HFF-Myc (cell line): ENCODE measurements at places on chromosomes 1 and 21.

GRCh38 chr1:159051436-159051835 is 25.1 kb downstream of the AIM2 start:
- DNase-seq: no peak

DNA sequence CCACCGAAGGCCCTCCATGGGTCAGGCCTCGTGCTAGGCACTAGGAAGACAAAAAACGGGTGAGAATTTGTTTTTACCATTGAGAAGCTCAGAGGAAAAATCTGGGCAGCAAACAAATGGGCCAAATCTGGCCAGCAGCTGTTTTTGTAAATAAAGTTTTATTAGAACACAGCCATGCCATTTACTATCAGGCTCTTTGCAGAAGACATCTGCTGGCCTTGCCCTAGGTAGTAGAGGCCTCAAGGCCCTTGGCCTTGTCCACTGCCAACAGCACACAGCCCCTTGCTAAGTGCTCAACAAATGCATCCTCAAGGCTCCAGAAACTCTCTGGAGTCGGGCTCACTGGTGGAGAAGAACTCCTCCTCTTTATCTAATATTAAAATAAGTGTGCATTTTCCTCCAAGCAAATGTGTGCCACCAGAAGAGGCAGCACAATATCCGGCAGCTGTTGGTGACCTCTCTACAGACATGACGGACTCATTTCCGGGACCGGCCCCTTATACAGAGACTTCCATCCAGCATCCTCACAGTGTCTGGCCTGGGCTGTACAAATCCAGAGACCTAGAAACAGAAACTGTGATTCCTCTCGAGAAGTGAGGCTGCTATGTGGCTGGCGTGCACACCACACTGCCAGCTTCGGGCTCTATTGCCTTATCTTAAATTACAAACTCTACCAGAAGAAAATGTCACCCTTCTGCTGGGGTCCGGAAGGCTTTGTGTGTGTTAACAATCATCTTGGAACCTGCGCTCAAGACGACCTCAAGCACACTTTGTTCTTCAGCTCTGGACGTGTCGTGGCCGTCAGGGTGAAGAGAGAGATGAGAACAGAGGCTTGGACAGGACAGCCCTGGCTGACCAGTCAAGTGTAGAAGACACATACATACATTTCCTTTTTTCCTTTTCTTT is 203.9 kb downstream of the TOMM20 start:
- DNase-seq: no peak

- no peak for DNase-seq
Observed at GRCh38 chr1:23483321-23484252, at the start of gene ASAP3. Gene ASAP3, minus strand, starts transcription at chr1:23484179. Its CDS starts 46 bp downstream, at chr1:23484133.

DNA sequence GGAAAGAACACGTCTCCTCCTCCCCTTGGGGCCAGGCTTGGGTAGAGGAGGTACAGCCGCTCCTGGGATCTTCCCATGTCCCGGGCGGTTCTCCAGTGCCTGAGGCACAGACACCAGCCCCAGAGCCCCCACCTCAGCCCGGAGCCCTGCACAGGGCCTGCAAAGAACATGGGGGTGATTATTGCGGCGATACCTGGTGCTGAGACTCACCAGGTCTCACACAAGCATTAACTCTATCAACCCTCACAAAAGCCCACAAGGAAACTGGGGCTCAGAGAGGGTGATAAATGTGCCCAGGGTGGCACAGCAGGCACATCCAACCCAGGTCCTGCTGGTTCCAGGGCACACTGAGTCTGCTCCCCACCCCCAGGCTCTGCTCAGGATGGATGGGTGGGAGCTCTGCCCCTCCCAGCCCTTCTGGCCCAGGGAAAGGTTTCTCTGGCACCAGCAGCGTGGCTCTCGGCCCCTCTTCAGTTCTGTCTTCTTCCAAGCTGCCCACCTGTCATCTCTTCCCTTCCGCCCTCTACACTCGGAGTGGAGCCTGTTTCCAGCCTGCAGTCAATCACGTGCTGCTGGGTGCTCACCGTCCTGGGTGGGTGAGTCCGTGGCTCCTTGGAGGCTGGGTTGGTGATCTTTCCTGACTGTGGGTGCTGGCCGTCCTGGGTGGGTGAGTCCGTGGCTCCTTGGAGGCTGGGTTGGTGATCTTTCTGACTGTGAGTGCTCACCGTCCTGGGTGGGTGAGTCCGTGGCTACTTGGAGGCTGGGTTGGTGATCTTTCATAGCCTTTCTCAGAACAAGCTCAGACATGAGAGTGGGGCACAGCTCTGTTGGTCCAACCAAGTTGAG is 53.6 kb upstream of the AJAP1 start:
- DNase-seq: no peak

DNA sequence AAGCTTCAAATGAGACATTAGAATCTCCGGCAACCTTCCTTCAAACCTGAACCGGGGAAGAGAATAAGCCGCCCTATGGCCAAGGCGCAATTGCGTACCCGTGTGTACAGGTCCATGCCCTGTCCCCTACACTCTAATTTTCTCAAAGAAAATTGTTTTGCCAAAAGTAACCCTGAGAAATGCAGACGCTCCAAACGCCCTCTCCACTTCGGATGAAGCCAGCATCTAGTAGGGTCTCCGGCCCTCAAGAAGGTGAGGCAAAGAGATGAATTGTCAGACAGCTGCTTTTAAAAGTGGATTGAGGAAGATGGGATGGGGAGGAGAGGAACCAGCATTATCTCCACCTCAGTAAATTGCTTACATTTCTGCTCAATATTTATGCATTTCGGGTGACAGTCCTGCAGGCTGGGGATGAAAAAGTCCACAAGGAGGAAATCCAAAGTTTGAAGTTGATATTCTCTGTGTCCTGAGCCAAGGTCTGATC is 630 bp upstream of the LHX9 start:
- DNase-seq: no peak

DNA sequence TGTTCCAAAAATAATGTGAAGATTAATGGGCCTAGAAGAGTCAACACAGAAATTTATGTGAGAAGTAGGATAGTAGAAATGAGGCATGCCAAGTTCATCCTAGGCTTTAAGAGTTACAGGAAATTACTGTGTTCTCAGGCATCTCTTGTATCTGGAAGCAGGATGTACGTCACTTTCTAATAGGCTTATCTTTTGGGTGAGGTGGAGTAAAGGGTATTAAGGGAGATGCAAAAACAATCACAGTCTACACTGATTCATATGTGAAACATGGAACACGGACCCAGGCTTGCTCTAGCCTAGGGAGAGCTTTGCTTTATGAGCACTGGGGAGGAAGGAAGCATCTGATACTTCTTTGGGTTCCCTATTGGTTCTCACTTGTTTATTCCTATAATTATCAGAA is 84.5 kb upstream of the RGS4 start:
- DNase-seq: no peak

DNA sequence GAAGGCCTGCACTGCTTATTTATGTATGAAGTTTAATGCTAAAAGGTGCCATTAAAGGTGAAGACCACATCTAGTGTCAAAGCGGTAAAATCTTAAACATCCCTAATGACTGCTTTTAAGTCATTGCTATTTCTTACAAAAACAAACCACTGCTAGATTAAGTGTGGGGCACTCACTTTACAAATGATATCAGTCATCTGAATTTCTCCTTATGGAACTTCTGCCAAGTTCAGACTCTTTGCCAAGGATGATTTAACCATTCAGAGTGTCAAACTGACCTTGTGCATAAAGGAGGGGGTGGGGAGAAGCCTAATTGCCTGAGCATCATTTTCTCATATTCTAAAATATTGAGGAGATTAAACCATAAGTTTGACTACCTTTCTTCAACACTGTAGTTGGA is 271.5 kb downstream of the TGFB2 start:
- no peak for DNase-seq

DNA sequence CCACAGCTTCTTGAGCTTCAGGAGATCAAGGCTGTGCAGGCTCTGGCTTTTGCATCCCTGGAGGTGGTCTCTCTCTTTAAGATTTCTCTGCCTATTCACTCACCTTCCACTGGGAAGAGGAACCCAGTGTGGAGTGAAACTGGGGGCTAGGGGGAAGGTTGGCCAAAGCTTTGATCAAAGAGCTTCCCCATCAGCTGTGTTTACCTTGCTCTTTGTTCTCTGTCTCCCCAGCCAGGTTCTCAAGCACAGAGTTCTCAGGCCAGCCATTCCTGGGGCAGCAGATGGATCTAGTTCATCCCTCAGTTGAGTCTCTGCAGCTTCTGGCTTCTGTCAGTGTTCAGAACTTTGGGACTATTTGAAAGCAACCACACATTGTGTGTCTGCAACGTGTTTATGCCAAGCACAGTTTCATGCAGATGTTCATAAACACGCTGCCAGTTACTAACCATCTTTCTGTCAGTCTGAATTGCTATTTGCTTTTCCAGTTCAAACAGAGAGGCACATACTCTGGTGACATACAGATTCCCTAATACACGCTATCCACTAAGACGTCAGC is 17.2 kb upstream of the MRPS14 start:
- no peak for DNase-seq

DNA sequence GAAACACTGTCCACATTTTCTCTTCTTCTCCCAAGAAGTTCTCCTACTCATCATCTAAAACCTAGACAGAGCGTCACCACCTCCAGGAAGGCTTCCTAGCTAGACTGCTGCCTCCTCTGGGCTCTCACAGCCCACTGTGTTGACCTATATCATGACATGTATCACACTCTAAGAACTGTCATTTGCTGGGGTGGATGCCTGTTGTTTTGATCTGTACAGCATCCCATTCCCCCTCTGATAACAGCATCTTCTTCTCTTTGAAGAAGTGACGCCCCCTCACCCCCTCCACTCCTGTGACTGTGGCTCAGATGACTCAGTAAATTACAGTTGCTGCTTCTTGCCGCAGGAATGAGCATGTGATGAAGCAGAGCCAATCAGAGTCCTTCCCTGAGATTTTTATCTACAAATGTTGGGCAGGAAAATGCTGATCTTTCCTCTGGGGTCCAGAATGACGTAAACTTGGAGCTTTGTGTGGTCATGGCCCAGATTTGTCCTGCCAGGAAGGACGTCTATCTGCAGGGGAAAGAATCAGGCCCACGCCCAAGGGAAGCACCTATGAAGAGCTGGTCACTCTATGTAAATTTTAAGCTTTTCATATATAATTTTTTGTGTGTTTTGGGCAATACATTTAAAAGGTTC is 28.0 kb upstream of the FOXO6 start:
- peak; percentile 36 for DNase-seq

DNA sequence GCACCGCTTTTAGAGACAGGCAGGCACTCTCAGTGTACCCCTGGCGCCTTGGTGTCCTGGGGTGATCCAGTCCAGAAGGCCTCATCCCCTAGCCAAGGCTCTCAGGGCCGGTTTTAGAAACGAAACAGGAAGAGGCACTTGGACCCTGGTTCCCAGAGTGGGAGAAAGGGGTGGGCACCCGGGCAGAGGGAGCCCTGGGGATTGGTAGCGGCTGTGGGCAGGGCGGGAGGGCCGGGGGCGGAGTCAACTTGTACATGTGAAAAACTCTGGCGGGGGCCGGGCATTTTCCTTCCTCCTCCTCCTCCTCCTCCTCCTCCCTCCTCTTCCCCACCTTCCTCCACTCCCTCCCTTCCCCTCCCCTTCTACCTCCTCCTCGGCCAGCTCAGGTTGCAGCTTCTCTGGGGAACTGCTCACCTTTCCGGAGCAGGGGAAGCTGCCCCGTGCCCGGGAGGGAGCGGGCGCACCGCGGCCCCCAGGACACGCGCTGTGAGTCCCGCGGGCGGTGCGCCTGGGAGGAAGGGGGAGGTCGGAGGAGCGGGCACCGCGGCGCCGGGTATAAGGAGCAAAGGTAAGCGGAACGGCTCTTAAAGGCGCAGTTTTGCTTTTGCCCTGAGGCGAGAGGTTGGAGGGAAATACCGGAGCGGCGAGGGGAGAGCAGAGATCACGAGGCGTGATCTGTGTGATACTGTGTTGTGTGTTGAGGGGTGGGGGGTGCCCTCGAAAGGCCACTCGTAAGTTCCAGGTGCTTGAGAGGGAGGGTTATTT is at the start of gene CDK18:
CDK18 (plus strand) TSS at position 359 of the 765 bp plus-strand sequence. CDS start 18,499 bp downstream, outside the sequence.
- DNase-seq: no peak

DNA sequence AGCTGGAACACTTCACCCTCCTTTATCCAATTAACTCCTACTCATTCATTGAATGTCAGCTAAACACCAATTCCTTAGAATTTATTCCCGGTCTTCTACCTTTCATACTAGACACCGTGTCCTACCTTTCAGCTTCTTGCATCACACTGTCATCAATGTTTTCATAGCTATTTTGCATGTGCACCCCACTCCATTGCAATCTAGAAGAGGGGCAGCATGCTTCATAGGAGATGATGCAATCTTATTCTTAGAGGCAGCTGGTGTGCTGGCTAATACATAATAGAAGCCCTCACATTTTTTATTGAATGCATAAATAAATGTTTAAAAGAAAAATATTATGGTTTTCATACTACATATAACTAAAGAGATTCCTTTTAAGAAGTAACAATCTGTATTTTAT is 123.6 kb downstream of the DSCAM start:
- DNase-seq: no peak

GRCh38 chr1:158017800-158018595 is 24.6 kb downstream of the KIRREL1 start:
- DNase-seq: no peak

DNA sequence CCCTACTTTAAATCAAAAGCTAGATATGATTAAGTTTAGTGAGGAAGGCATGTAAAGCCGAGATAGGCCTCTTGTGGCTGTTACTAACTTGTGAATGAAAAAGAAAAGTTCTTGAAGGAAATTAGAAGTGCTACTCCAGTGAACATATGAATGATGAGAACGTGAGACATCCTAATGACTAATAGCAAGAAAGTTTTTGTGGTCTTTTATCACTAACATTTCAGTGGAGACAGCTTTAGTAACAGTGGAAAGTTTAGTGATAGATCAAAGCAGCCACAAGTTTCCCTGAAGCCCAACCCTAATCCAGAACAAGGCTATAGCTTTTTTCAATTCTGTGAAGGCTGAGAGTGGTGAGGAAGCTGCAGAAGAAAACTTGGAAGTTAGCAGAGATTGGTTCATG is 73.6 kb upstream of the LRRC8B start:
- DNase-seq: no peak

- DNase-seq: no peak
Observed at GRCh38 chr1:65235867-65236805, 73.2 kb upstream of the DNAJC6 start.

GRCh38 chr1:44655609-44656008 is 18.7 kb downstream of the TMEM53 start:
- no peak for DNase-seq

DNA sequence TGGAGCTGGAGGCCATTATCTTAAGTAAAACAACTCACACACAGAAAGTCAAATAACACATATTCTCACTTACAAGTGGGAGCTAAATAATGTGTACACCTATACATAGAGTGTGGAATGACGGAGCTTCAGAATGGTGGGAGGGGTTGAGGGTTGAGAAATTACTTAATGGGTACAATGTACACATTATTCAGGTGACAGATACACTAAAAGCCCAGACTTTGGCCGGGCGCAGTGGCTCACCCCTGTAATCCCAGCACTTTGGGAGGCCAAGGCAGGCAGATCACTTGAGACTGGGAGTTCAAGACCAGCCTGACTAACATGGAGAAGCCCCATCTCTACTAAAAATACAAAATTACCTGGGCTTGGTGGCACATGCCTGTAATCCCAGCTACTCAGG is 24.9 kb upstream of the LRIG2 start:
- no peak for DNase-seq

GRCh38 chr1:29227511-29227910 is 3.2 kb downstream of the MECR start:
- no peak for DNase-seq

DNA sequence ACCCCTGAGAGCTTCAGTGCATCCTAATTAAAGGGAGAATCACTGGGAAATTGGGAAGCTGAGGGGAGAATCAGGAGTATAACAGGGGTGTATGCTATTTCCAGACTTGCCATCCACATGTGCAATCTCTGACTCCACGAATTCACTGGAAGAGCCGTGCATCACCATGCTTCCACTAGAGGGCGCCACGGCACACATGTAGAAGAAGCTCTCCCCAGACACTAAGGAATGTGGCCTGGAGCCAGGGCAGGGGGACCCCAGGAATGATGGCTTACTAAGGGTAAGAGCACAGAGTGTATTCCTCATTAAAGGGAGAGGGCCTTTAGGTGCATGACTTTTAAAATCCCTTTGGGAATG is 81.5 kb downstream of the ABCA4 start:
- no peak for DNase-seq
